ENCODE measurements at places on chromosomes 7 and 10.
A peak's percentile ranks its signal among the peaks of the same experiment; 100 is the strongest.

- peak; percentile 78 for DNase-seq
Measured at GRCh38 chr10:50624866-50625501, 1.2 kb upstream of the SGMS1 start.

- DNase-seq, result no peak
Measured at GRCh38 chr10:79391231-79392019, 44.2 kb downstream of the PPIF start.

DNA sequence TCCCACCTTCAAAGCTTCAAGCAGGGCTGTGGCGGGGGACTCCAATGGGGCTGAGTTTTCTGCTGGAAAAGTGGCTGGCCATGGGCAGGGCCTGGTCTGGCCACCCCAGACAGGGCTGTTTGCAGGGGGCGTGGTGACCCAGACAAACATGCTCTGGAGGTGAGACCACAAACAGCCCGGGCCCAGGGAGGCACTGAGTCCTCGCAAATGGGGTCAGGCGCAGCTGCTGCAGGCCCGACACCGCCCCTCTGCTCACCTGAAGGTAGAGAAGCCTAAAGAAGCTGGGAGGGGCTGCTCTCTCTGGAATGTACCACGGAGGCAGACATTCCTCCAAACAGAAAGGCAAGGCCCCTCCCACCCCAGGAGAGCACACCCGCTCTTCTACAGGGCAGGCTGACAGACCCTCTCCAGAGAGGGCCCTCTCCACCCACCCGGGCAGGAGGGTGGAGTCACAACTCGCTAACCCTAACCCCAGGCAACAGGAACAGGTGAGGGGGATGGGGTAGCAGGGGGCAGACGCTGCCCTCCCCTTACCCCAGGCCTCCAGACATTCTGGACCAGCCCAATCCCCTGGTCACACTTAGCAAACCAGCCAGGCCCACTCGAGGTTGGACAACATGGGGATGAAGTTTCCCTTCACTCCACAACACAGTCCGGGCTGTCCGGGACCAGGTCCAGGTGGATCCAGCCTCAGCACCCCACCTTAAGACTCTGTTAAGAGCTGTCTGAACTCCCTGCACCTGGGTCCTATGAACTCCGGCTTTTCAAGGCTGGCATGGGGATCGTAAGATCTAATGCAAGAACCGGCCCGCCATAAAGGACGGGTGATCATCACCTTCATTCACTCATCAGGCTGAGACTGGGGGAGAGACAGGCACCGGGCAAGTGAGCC lies 32.3 kb downstream of the OAT start:
- DNase-seq, result no peak

DNA sequence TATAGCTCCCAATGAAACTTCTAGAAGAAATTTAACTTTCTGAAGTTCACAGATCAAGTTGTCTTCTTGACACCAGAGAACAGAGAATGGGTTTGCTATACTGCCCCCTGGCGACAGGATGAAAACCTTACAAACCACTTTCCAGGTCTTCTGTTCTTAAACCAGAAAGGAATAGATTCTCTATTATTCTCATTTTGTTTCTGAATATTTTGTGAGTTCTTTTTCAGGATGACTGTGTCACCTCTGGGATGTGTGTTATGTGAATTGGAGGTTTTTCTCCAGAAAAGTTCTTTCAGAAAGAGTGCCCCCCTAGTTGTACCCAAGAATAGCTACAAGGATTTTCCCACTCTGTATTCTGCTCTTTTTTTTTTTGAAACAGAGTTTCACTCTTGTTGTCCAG lies 6.3 kb downstream of the IFT22 start:
- peak; percentile 29 for DNase-seq

- no peak for DNase-seq
Measured at GRCh38 chr7:121874298-121874697, 1.3 kb downstream of the PTPRZ1 start.

- DNase-seq, result peak; percentile 51
Measured at GRCh38 chr7:85186521-85187241, at the start of gene SEMA3D. SEMA3D (minus strand) TSS chr7:85187056; CDS start chr7:85121891, 65,165 bp downstream.

DNA sequence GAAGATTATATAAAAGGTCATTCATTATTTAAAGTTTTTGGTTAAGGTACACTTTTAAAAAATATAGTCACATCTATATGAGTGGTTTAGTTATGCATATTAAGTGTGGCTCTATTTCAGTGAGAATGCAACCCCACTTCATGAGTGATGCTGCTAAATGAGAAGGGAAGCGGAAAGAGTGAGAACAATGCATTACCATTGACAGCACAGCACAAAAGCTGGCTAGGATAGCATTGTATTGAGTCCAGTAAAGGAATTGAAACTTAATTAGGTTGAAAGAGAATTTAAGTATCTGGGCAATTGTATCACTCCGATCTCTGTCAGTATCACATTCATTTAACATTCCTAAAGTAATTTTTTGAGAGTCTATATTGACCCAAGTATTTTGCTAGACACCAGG lies 13.2 kb downstream of the POM121L12 start:
- DNase-seq, result no peak

GRCh38 chr7:127901895-127902703 lies 129.1 kb downstream of the LRRC4 start:
- no peak for DNase-seq

GRCh38 chr7:41118486-41118885 lies 584.4 kb downstream of the INHBA start:
- no peak for DNase-seq

DNA sequence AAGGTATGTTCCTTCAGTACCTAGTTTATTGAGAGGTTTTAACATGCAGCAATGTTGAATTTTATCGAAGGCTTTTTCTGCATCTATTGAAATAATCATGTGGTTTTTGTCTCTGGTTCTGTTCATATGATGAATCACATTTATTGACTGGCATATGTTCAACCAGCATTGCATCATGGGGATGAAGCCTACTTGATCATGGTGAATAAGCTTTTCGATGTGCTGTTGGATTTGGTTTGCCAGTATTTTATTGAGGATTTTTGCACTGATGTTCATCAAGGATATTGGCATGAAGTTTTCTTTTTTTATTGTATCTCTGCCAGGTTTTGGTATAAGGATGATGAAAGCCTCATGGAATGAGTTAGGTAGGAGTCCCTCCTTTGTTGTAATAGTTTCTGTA lies 204.0 kb upstream of the GNAI1 start:
- DNase-seq, result no peak

- no peak for DNase-seq
Measured at GRCh38 chr7:80830584-80831285, 88.1 kb downstream of the SEMA3C start.

DNA sequence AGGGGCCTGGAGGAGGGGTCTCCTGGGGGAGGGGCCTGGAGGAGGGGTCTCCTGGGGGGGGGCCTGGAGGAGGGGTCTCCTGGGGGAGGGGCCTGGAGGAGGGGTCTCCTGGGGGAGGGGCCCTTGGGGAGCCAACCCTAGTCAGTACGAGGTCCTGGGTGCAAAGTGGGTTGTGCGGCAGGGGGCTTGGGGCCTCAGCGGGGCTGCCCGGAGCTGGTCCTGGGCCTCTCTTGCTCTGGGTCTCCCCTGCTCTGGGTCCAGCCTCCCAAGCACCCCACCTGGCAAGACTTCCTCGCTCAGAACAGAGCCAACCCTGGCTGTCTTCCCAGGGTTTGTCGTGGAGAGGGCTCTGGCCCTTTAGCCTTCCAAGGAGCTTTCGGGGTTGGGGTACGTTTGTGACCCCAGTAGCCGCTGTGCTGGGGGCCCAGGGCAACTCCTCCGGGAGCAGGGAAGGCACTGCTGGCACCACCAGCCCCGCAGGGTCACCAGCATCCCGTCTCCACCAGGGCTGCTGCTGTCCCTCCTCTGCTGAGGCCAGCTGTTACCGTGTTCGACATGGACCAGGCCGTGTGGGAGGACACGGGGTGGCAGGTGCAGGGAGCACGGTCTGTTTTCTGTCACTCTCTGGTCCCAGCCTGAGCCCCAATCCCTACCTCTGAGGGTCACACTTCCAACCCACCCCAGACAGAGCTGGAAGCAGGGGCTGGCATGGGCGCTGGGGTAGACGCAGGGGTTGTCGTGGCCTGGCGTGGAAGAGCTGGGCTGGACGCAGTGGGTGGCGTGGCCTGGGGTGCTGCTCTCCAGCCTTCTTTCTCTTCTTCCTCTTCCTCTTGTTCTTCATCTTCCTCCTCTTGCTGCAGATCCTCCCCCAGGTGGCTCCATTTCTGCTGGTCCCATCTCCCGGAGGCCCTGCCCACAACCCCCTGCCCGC lies 22.8 kb downstream of the PWWP2B start:
- DNase-seq, result no peak

DNA sequence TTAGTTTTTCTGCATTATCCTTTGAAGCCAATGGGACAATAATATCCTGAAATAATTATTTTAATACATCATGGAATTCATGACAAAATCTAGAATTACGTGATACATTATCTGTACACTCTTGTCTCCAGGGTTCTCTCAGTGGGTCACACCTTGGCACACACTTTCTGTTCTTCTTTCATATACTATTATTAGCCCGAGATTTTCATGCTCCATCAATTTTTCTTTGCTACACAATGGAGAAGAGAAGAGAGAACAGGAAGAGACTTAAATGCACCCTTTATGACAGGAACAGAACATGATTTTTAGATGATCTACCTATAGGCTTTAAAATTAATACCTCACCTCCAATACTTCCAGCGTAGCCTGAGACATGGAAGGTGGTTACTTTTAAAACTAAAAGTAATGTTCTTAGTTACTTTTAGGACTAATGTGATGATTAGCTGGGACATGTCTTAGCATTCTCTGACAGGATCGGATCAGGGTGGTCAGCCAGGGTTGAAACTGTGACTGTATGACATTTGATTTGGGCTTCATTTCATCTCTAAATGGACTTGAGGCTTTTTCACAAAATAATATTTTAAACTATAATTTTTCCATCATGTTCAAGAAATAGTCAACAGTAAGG lies 148.2 kb upstream of the WNT16 start:
- DNase-seq, result no peak

DNA sequence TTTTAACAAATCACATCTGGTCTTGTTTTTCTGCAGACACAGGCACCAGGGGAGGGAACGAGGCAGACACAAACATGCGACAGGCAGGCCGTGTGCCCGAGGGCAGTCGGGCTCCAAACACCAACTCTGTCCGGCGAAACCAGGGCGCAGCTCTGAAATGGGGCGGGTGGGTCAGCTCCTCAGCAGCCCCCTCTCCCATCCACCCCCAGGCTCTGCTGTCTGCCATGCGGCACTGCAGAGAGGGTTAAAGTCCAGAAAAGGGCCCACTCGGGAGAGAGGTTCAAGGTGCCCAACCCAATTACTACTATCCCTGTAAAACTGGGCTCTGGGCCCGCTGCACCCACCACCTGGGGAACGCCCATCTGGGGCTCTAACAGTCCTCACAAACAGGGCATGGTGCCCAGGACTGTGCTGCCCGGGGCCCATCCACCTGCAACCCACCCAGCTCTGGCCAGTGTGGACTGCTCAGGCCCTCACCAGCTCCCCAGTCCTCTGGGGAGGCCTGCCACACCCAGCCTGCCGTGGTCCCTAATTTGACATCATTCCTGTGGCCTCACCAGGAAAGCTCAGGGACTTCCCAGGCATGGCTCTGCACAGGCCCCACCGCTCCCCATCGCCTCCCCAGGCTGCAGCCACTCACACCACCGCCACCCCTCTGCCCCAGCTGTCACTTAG lies 18.7 kb downstream of the YKT6 start:
- no peak for DNase-seq

GRCh38 chr10:53744746-53745145 lies 972.2 kb upstream of the MBL2 start:
- no peak for DNase-seq

DNA sequence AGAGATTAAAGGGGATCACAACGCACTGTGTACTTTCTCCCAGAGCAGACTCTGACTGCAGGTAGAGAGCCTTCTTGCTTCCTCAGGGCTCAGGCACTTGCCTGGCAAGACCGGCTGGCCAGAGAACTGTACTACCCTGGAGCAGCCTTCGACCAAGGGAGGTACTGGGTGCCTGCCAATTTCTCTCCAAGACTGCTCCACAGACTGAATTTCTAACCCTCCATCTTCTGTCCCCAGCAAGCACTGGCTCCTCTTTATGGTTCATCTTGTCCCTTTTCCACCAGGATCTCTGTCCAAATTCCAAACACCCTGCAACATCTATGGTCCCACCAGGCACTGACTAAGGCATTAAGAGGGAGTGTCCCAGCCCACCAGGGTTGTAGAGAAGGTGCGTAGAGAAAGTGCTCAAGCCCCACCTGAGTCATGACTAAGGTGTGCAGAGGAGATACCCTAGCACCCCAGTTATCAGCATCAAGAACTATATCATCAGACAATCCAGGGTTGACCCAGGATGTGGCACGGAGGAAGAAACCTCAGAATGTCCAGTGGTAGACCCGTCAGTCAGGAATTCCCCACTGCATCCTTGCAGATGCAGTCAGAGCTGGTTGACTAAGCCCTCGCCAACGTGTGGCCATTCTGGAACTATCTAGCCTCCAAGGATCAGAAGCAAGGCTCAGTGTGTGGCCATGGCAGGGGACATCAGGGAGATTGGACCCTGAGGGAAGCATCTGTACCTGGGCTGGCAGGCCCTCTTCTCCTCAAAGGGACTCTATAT lies 60.9 kb upstream of the CAMK2B start:
- peak; percentile 8 for DNase-seq

- DNase-seq, result no peak
Measured at GRCh38 chr10:75342397-75342796, 59.2 kb downstream of the ZNF503 start.

DNA sequence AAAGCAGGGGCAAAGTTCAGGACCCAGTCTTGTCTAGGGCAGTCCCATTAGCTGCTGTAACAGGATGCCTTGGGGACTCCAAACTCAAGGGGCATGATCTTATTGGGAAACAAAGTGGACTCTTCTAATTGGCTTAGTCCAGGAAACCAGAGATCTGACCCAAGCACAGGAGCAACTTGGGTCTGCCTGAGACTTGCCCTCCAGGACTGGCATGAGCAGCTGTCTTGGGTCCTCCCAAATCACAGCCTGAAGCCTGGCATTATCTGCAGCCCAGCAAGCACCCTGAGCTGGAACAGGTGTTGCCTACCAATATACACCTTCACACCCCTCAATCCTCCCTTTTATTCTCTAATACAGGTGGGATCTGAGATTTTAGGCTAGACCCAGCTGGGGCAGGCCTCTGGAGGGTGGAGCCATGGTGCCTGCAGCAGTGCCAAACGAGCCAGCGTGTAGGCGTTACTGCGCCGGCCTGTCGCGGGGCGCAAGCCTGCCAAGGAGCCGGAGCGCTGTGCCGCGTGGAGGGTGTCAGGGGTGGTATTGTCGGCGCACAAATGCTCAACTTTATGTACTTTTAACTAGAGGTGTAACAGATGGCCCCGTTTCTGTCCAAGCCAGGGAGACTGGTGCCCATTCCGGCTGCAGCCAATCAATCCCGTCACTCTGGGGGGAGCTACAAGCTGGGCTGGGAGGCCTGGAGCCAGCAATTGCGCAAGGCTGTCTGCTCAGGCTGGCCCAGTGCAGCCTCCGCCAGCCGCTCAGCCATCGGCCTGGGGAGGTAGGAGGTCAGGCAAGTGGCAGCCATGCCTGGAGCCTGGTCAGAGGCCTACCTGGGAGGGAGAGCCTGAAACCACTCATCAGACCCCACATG lies 12.8 kb upstream of the LBX1 start:
- no peak for DNase-seq

DNA sequence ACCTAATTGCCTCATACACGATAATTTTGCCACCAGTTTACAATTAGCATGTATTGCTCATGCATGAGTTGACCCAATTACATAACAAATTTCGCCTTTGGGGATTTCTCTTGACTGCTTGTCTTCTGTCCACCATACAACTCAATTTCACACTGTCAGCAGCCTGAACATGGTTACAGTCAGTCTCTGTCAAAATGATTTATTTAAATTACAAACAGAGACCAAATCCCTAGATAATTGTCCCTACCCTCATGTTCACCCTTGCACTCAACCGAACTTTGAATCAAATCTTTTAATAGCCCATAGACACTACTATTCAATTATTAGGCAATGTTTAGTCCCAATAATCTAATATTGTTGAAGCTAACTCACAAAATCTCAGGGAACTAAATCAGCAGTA lies 59.7 kb upstream of the NEBL start:
- no peak for DNase-seq

All from mucosa of gallbladder (tissue), 1 donor.